Activated CD4-positive, CD25-positive, alpha-beta regulatory T cell treated with anti-CD3 and anti-CD28 coated beads, Interleukin-2, amount 50 U/mL, for 72 hours (primary cell): ENCODE measurements at places on chromosomes 11 and 22.

DNA sequence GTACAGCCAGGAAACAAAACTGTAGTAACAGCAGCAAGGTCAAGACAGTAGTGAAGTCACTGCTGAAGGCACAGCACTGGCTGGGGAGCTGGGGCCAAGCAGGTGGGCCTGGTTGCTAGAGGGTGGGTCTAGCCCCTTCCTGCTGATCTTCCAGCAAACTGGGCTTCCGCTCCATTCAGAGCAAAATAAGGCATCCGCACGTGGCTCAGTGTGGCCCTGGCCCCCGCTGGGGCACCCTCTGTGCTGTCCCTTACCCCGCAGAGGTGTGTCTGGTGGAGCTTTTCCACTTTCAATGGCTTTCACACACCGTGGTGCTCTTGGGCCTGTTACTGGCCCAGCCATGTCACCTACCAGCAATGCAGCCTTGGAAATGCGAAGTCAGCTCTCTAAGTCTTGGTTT is 162.4 kb upstream of the B3GAT1 start:
- DNase-seq, result no peak

DNA sequence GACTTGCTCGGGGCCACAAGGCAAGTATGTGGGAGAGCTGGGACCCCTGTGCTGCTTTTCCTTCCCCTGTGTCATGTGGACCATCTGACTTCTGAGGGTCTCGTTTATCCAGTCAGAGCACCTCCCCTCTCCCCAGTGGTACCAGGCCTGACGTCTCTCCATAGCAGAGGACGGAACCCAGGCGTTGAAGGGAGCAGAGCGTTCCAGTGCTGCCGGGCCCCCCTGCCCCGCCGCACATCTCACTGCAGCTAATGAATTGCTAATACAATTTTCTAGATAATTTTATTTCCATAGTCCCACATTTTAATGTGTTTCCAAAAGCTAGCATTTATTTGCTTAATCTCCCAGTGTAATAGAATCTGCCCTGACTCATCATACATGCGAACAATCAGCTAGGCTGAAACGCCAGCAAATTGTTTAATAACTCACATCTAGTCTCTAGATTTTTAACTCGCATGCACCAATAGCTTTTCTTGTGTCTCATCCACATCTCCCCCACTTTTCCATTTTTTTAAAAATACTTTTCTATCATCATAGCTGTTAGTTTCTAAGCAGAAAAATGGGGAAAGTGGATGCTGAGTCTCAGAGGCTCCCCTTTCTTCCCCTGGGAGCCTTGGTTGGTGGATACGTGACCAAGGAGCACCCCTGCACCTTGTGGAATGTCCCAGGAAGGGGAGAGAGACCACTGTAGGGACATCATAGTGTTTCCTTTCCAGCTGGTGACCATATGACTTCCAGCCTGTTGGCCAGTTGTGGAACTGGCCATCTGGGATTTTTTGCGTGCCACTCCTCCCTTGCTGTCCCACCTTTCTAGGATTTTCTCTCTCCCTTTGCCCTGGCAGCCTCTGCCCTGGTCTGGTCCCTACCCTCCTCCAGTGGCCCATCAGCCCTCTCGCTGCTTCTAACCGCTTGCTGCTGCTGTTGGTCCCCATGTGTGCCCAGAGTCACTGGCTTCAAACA is 58.6 kb upstream of the NNMT start:
- DNase-seq, result no peak

DNA sequence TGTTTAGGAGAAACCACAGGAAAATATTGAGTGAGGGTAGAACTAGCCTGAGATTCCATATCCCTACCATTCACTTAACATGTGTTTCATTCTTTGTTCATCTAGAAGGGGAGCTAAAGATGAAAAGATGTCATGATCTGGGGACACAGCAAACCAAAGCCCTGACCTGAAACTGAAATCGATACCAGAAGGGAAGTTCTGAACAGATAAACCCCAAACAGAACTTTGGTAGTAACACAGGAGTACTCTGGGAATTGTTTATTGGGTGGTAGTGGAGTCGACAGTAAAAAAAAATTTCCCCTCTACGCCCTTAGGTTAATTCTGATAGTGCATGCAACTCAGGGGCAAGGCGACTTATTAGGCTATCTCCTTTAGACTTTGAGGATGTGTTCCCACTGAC is 27.2 kb downstream of the OR2AT4 start:
- DNase-seq, result no peak

GRCh38 chr11:61736310-61736709 is 16.1 kb upstream of the MYRF start:
- no peak for DNase-seq

DNA sequence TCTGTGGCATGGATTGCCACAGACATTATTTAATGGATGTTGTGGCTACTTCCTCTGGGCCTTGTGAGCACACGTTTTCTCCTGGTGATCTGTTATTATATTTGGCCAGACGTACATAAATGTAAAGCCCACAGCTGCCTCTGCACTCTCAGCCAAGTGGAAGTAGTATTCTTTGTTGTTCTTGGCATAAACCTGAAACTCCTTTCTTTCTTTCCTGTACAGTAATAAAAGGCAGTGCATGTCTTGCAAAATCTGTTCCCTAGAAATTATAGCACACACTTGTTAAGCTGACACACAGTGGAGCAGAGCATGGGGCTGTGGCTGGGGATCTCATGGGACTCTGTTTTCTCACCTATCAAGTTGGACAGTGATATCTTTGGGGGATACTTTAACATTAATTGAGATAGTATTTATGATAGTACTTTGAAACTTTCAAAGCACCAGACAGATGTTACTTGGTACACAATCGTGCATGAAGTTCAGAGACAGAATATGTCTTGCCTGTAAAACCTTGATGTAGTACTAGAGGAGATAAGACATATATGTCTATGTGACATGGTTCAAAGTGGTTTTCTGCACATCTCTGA is 20.9 kb downstream of the PANX1 start:
- no peak for DNase-seq
